ENCODE measurements at places on chromosomes 5 and 9.
A peak's percentile ranks its signal among the peaks of the same experiment; 100 is the strongest.

GRCh38 chr5:166123717-166124116 is 2167.7 kb upstream of the WWC1 start:
- no peak for DNase-seq

DNA sequence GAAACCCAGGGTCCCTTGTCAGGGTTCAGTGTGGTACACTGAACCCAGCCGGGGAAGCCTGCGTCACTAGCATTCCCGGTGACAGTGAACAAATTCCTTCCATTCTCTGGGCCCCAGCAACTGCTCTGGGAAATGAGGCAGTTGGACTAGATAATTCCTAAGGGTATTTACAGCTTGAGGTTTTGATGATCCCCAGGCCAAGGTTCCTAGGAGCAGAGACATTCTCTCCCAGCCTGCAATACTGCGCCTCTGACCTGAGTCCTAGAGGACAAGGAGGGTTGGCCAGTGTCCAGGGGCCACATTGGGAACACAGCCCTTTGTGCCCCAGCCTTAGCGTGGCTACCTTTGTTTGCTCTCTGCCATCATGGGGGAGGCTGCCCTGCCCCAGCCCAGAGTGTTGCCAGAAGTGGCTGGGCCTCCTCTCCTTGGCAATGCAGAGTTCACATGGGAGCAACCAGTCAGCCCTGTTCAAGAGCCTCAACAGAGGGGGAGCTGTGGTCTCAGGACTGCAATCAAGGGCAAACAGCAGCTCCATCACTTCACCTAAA is 178.2 kb downstream of the SEC61B start:
- DNase-seq = no peak

DNA sequence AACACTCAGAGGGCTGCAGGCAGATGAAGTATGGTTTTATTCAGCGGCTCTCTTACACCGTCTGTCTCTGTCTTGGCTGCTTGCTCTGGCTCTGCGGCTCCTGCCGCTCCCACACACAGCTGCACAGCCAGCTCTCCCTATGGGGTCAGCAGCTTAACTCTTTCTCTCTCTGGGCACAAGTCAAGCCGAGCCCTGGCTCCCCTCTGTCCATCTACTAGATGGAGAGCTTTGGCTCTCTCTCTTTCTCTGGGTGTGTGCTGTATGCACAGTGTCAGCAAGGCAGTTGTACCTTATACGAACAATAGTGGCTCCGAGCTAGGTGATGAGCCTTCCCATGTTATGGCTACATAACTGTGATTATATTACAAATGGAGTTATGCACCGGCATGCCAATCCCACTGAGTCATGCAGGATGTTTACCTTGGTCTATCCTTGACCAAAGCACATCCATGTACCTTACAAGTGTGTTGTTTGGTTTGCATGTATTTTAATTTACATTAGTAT is 19.3 kb upstream of the PPP2CA start:
- DNase-seq = no peak

DNA sequence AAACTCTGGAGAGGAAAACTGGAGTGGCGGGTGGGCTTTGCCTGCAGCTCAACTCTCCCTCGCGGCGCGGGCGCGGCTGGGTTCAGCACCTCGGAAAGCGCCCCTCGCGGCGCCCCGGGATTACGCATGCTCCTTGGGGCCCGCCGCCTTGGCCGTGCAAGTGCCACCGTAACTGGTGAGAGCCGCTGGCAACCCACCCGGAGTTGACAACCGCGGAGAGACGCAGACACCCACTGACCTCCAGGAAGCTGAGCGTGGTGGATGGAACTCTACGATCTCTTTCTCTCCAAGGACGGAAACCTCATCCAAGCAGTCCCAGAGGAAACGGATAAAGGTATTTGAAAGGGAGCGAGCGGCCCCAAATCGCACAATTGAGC is 194 bp upstream of the RXFP3 start:
- DNase-seq = peak; percentile 77

DNA sequence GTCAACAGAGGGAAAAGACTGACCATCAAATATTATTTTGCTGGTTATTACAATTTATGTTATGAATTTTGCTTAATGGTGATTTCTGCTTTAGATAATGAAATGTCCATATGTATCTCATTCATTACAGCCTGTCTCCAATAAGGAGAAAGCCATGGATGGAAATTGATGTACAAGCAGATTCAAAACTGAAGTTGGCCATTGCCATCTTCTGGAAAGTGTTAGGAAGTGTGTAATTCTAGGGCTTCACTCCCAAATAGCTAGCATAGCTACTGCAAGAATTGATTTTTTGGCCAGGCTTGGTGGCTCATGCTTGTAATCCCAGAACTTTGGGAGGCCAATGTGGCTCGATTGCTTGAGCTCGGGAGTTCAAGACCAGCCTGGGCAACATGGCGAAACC is 45.8 kb downstream of the DYNC2I2 start:
- no peak for DNase-seq

DNA sequence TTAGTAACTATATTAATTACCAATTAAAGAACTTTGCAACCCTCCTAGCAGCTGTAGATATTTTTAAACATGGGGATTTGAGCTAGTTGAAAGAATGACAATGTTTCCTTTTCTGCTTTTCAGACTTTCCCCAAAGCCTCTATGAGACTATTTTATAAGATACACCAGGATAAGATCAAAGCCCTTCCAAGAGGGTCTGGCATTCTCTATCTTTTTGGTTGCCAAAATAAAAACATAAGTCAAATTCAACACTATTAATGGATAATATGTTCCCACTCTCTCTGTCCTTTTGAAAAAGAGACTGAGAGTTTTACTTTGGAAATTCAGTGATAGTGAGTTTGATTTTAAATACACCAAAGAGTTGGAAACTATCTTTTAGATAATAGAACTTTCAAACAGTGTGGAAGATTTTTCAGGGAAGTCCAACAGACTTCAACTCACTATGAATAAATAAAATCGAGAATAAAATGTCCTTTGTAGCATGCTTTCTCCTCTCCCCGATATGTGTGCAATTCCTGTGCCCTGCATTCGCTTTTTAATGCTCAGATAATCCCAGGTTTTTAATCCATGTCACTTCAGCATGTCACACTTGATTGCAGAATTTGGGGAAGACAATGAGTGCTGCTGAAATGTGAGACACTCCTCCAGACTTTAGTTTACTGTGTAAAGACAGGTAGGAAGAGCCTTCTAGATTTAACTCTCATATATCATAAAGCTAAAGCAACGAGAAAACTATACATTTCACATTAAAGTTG is 1095.7 kb upstream of the DMAC1 start:
- DNase-seq = no peak

DNA sequence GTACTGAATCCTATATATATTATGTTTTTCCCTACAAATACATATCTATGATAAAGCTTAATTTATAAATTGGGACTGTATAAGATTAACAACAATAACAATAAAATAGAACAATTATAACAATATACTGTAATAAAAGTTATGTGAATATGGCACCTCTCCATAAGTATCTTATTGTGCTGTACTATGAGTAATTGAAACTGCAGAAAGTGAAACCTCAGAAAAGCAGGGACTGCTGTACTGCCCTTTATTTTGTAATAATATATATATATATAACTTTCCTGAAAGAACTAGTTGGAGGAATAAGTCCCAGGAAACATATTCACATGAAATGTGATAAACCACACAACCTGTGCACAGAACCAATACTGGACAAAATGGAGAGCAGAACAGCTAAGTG is 77.3 kb downstream of the PAM start:
- no peak for DNase-seq

GRCh38 chr9:89388084-89388867 is 70.0 kb downstream of the SECISBP2 start:
- no peak for DNase-seq

DNA sequence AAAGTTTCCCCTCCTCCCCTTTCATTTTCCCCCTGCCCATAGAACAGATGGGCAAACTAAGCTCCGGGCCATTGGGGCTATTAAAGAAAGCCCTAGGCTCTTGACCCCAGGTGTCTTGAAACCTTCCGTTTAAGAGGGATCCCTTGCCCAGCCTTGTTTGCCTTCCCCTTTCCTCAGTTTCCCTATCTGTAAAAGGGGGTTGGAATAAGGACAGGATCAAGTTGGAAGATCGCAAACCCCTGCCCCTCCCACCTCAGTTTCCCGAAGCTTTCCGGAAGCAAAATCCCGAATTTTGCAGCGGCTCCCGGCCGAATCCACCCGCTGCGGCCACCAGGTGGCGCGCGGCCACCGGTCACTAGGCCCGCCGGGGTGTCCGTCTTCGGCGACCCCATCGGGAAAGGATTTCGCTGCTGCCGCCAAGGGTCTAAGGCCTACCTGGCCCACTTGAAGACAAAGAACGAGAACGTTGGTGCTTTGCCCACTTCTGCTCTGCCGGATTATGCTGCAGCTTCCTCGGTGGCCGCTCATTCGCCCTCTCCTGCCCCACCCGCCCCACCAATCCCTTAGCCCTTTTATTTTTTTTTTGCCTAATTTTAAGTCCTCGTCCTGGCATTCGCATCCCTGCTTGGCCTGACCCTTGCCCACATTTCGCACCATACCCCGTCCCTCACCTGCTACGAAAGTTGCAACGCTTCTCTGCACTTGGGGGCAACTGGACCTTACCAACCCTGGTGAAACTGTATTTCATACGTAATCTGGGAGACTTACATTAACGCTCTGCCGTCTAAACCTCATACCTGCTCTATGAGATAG is 962 bp upstream of the NR6A1 start:
- peak; percentile 71 for DNase-seq

GRCh38 chr5:1662559-1663085 is 137.0 kb downstream of the MRPL36 start:
- no peak for DNase-seq

- DNase-seq = no peak
Measured at GRCh38 chr9:114811301-114811700, 5.5 kb upstream of the TNFSF15 start.

GRCh38 chr5:116475338-116475737 is 99.3 kb downstream of the SEMA6A start:
- DNase-seq = no peak

GRCh38 chr9:81022177-81022576 is 667.2 kb downstream of the TLE1 start:
- no peak for DNase-seq

- DNase-seq = no peak
Measured at GRCh38 chr9:108050894-108051293, 561.3 kb upstream of the KLF4 start.

DNA sequence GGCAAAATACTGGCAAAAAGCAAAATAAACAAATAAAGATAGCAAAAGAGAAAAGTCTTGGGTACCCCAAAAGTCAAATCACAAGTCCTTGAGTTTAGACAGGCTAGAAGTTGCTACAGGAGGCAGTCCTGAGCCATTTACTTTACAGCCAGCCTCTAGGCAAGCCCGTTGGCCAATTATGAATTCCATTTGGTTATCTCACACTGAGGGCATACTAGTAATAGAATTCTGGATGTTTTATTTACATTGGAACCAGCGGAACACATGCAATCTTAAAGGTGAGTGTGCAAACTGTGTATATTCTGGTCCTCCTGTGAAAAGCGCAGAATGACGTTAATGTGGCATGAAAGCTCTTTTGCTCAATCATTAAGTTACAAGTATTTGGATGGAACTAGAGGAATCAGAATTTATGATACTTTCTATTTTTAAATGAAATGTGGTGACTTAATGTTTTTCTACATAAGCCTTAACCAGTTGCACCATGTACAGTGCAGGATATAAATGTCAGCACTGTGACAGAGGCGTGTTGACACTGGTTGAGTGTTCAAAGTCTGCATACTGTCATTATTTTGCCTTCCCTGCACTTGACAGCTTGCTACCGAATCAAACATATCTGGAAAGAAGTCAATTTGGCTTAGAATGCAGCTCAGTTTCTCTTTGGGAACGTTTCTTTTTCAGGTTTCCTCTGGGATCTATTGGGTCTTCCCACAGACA is 7.9 kb downstream of the GDNF start:
- no peak for DNase-seq

- no peak for DNase-seq
Measured at GRCh38 chr9:93060746-93061259, 2.3 kb downstream of the SUSD3 start.

DNA sequence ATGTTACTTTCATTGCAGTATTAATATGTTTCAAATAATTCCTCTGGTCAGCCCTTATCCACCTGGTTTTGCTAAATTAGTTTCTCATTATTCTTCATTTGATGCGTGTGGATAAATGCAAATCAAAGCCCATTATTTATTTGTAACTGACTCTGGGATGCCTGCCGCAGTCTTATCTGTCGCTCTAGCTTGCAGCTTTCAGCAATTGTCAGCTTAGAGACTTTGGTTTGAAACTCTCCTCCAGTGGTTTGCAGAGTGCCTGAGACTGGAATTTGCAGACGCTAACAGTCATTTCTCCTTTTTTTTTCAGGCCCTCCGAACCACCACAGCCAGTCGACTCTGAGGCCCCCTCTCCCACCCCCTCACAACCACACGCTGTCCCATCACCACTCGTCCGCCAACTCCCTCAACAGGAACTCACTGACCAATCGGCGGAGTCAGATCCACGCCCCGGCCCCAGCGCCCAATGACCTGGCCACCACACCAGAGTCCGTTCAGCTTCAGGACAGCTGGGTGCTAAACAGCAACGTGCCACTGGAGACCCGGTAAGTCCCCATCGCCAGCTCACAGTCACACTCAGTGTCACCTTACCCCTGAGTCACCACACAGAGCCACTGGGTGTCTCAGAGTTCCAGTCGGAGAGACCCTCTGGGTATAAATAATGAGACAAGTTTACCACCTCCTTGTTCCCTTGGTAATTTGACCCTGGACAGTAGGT is 339.0 kb upstream of the WWC1 start:
- DNase-seq = no peak

DNA sequence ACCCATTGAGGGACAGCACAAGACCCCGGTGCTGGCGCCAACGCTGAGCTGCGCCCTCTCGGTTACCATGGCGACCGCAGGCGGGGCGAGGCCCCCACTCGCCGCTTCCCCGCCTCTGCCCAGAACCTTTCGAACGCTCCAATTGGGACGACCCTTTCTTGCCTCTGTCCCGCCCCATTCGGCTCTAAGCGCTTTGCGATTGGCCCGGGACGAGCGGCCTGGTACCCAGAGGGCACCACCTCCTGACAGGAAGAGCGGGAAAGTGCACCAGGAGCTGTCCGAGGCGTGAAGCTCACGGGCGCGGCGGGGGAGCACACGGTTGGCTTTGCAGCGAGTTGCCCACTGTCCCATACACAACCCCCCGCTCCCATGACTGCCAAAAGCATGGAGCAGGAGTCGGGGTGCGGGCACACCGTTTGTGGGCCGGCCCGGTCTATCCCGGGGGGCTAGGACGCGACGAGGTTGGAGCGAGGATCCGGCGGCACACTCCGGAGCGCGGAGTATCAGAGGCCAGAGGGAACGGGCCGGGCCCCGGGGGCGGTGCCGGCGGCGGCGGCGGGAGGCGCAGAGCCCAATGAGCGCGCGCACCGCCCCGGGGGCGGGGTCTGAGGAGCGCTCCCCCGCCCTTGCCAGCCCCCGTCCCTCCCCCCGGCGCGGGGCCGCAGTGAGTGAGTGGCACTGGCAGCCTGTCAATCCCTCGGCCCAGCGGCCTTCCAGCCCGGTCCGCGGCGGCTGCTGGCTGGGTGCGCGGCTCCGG is 978 bp upstream of the PBX3 start:
- DNase-seq = peak; percentile 86

Measured in renal cortex interstitium (tissue), 15 donors.